ENCODE measurements at places on chromosomes 1 and 21.
A peak's percentile ranks its signal among the peaks of the same experiment; 100 is the strongest.

DNA sequence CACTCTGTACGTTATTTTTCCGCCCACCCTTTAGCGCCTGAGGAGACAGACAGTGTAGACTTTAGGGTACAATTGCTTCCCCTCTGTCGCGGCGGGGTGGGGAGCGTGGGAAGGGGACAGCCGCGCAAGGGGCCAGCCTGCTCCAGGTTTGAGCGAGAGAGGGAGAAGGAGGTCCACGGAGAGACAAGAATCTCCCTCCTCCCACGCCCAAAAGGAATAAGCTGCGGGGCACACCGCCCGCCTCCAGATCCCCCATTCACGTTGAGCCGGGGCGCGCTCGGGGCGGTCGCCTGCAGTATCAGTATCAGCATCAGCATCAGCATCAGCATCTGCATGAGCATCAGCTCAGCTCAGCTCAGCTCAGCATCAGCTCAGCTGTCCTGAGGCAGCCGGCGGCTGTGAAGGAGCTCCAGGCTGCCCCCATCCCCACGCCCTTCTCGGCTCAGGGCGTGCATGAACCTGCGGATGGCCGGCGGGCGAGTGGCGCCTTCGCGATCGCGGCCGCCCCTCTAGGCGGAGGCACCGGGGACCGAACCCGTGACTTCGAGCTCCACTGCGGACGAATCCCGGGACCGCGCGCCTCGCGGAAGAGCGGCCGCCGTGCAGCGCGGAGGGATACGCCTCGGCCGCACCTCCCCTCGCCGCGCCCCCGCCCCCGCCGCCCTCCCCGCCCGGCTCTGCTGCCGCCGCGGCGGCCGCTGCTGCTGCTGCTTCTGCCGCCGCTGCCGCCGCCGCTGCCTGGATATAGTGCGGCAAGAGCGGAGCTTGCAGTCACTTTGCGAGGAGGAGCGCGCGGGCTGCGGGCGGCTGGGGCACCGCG, at the start of gene NCAM2:
Gene NCAM2, plus strand, starts transcription at position 774 of the 820 bp plus-strand sequence.
- DNase-seq: peak; percentile 51

- DNase-seq: no peak
Observed at GRCh38 chr1:1703796-1704195, 11.2 kb upstream of the SLC35E2B start.

GRCh38 chr1:92410706-92411105, 76.0 kb downstream of the GFI1 start:
- no peak for DNase-seq

DNA sequence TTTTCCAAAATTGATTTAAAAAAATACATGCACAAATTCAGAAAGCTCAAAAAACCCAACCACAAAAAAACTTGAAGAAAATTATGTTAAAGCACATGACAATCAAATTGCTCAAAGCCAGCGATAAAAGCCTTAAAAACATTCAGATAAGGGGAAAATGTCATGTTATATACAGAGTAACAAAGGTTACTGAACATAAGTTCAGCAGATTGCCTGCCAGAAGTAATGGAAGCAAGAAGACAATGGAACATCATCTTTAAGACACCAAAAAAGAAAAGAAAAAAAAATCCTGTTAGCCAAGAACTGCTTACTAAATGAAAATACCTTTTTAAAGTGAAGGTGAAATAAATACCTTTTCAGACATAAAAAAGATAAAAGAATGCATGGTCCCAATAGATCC, 147.2 kb upstream of the SGIP1 start:
- no peak for DNase-seq

DNA sequence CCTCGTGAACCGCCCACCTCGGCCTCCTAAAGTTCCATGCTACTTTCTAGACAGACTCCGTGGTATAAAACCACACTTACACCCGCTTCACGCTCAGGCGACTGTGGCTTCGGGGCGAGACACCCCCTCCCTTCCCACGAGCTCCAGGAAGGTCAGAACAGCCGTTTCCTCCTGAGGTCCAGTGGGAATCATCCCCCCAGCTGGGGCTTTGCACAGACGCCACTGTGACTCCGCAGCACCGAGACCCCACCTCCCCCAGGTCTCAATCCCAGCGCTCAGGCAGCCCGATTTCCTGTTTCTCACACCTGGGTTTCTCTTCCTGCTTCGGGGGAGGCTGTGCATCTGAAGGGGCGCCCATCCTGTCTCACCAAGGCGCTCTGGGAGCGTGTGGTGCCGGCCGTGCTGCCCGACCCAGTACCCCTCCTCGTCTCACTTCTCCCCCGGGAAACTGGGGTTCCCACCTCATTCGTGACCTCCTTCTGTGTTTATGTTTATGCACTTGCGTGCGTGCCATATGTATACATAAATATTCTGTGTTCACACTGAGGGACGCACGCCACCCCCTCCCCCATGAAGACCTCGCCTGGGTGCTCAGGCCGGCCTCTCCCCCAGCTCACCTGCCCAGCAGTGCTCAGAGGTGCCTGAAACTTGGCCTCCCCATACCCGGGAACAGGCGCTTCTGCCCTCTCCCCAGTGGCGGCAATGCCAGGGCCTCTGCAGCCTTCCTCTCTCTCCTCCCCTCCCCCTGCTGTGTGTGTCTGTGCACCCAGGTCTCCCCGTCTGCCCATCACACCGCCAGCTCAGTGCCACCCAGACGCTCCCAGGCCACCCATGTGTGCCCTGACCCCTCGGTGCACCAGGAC, 14.6 kb downstream of the SLC35E2B start:
- DNase-seq: peak; percentile 41

DNA sequence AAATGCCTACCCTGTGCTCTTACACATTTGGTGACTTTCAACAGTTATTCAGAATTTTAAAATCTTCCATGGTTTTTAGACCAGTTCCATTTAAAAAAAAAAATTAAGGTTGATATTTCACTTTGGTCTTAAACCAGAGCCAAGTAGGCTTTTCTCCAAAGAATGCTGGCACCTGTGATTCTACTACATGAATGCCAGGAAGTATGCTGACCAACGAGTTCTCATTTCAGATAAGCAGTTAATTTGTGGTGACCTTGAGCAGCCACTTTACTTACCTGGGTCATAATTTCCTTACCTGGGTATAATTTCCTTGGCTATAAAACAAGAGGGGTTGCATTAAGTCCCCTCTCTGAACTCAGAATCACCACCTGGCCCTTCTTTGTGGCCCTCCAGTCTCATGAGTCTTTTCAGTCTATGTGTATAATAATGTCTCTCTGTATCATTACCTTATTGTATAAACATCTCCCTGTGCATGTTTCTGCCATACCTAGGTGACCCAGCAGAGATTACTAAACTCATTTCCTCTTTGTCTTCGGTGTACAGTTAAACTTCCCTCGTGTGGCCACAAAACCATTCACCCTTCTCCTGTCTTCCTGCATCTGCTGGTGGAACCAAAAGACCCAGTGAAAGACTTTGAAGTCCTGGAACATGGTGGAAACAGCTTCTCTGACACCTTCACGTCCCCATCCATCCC, 139.1 kb upstream of the DPT start:
- DNase-seq: no peak

GRCh38 chr1:205630651-205631009, 1.2 kb downstream of the ELK4 start:
- no peak for DNase-seq

DNA sequence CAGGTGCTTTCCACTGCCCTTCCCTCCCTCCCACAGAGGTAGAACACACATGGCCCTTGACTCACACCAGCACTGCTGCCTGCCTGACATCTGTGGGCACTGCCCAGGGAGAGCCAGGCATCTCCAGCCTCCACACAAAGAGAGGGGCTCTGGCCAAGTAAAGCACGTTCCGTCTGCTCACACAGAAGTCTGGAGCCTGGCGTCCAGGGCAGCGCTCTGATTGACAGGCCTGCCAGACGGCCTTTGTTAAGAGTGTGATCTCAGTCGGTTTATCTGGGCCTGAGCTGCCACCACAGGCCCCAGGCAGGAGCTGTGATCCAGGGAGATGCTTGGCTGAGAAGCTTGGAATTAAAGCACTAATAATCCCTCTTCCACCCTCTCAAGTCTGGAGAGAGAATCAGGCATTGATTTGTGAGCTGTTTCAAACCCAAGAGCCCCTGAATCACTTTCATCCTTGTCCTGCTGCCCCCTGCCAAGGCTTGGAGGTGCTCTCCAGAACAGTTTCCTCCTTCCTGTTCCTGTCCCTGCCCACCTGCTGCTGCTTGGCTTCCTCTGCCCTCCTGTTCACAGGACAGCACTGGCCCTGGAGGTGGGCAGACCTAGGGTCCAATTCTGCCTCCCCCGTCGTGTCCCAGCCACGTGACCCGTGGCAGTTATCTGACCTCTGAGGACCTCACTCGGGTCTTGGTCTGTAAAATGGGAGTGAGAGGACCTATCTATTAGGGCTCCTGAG, 3.7 kb downstream of the DMRTB1 start:
- DNase-seq: no peak

- no peak for DNase-seq
Observed at GRCh38 chr1:112063781-112064728, 74.6 kb upstream of the KCND3 start.

DNA sequence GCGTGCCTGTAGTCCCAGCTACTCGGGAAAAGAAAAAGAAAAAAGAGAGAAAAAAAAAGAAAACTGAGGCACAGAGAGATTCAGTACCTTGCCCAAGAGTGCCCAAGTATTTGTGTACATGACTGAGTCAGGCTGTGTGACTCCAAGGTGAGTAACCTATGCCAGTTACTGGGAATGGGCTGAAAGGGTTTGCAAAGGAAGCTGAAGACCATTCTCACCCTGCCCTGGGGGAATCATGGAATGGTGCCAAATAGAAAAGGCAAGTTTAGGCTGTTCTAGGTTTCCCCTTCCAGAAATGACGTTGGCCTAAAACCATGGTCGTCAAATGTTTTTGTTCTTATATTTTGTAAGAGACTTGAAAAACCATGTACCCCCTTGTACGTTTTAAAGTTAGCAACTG, 37.9 kb upstream of the LRIG2 start:
- no peak for DNase-seq

- DNase-seq: no peak
Observed at GRCh38 chr1:153583976-153584375, 18.3 kb upstream of the S100A2 start.

DNA sequence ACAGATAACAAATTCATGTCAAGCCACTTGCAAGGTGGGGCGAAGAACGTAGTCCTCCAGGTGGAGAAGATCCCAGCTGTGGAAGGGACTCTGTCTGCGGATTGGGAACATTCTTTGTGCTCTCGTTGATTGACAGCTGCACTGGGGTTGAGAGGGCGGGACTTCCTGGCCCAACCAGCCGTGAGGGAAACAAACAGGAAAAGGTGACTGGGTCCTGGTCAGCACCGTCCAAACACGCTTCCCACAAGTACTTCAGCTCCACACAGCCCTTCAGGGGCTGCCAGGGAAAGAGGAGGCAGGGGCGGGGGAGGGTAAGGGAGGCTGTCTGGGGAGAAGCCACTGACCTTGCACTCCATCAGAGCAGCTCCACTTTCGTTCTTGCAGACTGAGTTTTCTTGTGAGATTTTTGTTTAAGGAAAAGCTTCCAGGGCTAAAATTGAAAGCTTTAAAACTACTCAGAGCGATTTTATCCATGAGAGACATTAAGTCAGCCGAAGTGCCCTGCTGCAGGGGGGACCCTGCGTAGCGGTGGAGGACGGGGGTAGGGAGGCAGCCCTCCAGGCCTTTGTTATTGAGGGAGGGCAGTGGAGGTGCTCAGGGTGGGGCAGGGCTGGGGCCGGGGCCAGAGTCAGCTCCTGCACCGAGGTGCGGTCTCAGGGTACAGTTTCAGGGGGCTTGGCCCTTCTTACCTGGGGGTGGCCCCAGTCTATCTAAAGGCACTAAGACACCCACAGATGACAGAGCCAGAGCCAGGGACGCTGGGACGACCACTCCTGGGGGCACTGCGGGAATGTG, 21.6 kb upstream of the STUM start:
- DNase-seq: no peak

DNA sequence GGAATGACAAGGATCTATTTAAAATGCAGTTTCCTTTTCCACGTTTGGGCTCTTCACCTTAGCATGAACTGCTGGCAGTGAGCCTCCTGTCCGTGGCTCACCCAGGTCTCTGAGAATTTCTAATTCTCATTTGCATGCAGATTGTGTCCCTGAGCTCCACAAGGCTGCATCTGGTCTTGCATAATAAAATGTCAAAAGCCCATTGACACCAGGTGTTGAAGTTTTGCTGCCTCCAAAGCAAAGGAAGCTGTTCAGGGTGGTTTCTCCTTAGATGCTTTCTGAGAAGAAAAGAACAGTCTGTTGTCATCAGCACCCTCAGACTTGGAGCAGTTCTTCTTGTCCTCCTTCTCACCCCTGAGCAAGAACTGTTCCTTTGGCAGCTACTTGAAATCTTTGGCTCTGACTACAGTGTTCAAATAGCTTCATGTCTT, 433.1 kb upstream of the KAZN start:
- no peak for DNase-seq

DNA sequence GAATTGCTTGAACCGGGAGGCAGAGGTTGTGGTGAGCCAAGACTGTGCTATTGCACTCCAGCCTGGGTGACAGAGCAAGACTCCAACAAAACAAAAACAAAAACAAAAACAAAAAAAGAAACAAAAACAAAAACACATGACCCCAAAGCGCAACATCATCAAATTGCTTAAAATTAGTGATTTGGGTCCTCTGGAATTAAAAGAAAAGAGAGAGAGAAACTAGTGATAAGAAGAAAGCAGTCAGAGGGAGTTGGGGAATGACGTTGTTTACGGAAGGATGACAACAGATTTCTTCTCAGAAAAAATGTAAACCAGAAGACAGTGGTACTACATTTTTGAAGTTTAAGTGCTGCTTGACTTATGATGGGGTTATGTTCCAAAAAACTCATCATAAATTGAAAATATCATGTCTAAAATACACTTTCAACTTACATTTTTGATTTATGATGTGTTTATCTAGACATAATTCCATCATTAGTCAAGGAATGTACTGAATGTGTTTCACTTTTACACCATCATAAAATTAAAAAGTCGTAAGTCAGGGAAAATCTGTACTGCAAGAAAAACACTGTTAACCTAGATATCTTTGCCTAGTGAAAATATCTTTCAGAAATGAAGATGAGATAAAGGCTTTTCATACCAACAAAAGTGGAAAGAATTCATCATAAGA, 88.0 kb downstream of the MT1HL1 start:
- DNase-seq: no peak

DNA sequence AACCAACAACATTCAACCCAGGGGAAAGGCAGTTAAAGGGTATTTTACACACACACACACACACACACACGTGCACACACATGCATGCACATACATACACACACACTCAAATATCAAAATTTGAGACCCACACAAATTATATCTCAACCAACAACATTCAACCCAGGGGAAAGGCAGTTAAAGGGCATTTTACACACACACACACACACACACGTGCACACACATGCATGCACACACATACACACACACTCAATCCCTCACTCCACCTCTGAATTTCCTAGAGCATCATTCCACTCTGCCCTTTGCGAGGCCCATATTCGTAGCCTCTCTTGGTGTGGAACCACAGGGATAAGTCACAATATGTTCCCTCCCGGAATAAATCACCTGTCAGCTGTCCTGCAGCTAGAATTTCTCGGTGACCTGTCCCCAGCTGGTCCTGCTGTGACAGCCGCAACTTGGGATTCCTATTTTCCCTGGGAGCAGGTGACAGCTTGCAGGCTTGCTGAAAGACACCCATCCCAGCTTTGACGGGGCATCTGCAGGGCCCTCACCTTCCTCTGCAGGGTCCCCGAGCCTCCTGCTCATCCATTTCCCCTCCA, 122.7 kb downstream of the PSMG1 start:
- DNase-seq: no peak

GRCh38 chr1:24325587-24326449, 6.7 kb downstream of the GRHL3 start:
- no peak for DNase-seq
